NCI-H446 treated with DMSO at 0.1 percent for 48 hours (cell line): ENCODE measurements at places on chromosomes 11 and 22.
A peak's percentile ranks its signal among the peaks of the same experiment; 100 is the strongest.

- DNase-seq = no peak
These were observed 548 bp downstream of the PVALB start for GRCh38 chr22:36816339-36816635.

- DNase-seq = peak; percentile 97
These were observed 444 bp upstream of the TSKU start for GRCh38 chr11:76782531-76783293.

DNA sequence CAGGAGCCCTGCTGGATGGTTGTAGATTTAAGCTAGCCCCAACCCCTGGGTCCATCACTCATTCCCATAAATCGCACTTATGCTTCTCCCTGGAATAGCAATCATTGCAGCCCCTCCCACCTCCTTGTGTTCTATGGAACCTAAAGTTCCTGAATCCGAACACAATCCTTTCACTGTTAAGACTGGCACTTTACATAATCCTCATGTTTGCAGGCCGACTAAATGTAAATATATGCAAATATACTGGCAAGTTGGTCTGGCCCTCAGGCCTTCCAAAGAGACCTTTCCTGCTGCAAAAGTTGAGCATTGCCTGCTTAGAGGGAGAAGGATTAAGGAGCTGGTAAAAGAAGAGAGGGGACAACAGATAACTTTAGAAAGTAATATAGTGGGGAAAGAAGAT, 892.9 kb downstream of the OPCML start:
- no peak for DNase-seq

DNA sequence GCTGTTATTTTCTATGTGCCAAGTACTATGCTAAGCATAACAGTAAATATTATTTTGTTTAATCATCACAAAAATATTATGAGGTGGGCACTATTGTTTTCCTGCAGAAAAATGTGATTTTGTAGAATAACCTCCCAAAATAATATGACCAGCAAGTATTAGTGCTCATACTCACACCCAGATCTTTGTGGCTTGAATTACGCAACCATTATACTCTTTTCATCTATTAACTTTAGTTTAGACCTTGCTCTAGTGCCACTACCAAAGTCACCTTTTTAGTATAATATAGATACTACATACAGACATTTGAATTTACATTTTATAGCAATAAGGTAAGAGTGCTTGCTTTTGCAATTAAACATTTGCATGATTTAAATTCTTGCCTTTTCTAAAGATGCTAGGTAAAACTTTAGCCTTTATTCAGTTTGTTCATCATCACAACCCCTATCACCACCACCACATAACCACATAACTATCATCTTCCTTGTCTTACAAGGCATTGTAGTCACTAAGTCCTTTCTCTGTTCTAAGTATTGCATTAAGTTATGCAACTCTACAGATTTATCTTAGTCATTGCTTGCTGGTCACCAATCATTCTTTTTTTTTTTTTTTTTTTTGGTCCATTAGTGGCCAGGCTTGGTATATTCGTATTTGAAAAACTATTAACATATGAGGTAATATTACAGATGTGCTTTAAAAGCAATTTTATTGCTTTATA, 68.4 kb downstream of the GAS2 start:
- DNase-seq = no peak

DNA sequence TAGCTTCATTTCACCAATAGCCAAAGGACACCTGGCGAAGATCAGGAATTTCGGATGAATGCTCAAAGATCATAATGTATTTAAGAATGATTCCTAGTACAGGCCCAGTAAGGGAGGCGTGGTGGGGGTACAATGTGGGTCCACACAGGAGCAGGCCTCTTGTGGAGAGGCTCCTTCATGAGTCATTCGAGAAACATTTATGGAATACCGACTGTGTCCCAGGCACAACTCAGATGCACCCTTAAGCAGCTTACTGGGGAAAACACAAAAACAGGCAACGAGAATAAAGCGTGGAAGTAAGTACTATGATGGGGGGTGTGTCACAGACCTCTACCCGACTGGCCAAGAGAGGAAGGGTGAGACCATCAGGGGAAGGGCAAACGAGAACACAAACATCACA, 44.5 kb downstream of the SMCO4 start:
- DNase-seq = no peak

GRCh38 chr11:121478895-121479697, 26.3 kb upstream of the SORL1-AS1 start:
- DNase-seq = no peak

DNA sequence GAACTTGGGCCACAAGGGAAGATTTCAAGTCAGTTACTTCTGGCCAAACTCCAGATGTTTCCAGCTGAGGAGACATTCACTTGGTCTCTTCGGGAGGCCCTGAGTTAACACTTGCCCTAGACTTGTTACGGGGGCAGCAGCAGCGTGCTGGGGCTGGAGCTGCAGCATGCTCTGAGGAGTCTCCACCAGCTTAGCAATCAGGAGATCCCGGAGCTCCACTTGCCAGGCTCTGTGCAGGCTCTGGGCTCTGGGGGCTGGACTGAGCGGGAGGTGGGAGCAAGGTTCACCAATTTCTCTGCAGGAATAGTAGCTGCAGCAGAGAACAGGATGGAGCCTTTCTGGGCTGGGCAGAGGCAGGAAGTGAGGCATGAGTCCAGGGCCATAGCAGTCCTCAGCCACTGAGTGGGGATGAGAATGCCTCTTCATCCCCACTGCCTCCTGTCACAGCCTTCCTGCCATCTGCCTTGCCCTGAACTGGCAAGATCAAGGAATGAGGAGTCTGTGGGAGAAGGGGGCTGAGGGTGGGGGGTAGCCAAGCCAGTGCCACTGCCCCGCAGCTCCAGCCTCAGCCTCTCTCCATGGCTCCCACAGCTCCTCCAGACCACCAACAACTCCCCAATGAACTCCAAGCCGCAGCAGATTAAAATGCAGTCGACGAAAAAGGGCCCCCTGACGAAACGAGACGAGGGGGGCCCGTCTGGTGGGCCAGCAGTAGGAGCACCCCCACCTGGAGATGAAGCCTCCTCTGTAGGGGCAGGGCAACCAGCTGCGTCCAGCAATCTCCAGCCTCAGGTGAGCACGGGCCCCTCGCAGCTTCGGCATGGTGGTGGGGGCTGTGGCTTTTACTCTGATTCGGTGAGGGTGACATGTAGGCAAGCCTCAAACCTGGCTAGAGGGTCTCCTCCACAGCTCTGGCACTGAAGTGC, 23.4 kb downstream of the GTPBP1 start:
- no peak for DNase-seq

DNA sequence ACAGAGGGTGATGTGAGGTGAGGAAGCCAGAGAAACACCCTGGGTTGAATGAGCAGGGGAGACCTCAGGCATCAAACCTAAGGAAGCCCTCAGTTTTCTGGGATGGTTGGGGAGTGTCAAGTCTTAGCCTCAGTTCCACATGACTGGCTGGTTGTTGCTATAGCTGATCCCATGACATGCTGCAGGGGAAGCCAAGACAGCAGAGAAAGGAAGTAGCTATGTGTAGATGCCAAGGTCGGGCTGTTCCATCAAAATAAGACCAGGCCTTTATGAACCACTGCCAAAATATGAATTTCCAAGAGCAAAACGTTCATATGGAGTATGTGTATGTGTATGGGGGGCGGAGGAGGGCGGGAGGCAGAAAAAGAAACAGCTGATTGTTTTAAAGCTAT, 11.6 kb downstream of the CD59 start:
- peak; percentile 89 for DNase-seq

DNA sequence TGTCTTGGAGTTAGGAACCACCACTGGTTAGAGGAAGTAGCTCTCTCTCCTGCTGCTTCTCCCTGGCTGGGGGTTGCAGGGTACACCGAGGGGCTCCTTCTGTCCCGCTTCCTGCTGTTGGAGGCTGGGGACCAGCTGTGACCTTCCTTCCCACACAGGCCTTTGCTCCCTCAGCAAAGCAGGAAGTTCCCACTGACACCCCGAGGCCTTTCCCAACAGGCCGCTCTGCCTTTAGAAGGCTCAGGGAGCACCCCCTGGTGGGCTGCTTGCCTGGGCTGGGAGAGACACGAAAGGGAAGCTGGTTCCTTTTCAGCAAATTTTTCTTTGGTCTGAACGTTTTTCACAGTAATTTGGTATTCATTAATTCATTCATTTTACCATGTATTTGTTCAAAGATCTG, 527.9 kb upstream of the B3GAT1 start:
- DNase-seq = no peak

DNA sequence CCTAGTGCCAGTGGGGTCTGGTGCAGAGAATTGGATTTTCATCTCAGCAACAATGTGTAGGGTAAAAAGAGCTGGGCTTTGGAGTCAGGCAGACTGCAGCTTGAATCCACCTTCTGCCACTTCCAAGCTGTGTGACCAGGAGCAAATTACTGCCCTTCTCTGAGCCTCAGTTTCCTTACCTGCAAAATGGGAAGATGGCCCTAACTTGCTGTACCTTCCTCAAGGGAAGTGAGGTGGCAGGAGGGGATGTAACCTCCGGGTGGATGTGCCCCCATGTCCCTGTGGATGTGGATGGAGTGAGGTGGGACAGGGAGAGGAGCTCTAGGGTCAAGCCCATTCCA, 90.9 kb downstream of the CACNA1I start:
- DNase-seq = no peak

DNA sequence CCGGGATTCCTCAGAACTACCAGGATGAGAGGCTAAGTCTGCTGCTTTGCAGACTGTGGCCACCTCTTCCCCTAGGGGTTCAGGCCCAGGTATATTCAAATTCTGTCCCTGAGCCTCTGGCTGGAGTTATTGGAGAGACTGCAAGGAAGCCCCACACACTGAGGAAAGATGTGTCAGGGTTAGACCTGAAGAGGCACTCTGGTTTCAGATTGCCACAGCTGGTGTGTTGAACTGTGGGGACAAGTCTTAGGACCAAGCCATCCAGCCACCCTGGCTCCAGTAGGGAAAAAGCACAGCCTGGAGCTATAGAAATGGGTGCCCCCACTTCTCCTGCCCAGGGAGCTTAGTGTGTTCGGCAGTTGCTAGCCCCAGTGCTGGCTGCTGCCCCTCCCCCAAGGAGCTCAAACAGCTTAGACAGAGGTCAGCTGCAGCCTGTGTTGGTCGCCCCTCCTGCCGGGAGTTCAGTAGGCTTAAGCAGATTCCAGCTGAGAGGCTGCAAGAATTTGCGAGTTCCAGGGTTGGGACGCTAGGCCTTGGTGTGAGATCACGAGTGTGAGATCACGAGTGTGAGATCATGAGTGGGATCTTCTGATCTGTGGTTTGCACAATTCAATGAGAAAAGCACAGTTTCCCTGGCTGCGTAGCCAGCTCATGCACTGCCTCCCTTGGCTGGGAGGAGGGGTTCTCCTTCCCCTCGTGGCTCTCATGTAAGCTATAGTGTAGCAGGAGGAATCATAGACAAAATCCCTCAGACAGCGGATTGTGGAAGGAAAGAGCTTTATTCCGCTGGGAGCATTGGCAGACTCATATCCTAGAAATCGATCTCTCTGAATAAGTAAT, 552.1 kb upstream of the CHORDC1 start:
- no peak for DNase-seq

- no peak for DNase-seq
These were observed 38.0 kb upstream of the ARFGAP3 start for GRCh38 chr22:42895087-42895486.

- DNase-seq = no peak
These were observed 8.3 kb downstream of the FXYD2 start for GRCh38 chr11:117816151-117816741.

- no peak for DNase-seq
These were observed at the start of gene SYNGR1 for GRCh38 chr22:39349967-39350726. Gene SYNGR1 (plus strand): TSS chr22:39349991. CDS start chr22:39350011, 20 bp downstream.

GRCh38 chr11:122523846-122524805, 131.4 kb upstream of the UBASH3B start:
- DNase-seq = no peak

- no peak for DNase-seq
These were observed 55.3 kb downstream of the INSC start for GRCh38 chr11:15169815-15170551.

DNA sequence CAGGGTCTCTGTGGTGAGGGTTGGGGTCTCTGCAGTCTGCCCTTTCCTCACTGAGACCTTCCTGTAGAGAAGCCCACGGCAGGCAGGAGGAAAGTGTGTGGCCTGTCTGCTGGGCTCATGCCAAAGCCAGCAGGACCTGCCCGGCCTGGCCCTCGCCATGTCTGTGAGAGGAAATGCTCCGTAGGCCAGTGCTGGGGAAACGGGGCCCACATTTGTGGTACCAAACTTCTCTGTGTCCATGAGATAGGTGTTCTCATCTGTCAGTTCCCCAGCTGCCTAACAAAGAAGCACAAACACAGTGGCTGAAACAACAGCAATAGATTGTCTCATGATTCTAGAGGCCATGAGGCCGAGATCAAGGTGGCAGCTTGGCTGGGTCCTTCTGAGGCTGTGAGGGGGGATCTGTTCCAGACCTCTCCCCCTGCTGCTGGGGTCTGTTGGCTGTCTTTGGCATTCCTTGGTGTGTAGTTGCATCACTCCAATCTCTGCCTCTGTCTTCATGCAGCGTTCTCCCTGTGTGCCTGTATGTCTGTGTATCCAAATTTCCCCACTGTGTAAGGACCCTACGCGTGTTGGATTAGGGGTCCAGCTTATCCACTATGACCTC, 772.5 kb downstream of the TBC1D22A start:
- no peak for DNase-seq

GRCh38 chr11:75423721-75424120, 9.3 kb downstream of the KLHL35 start:
- no peak for DNase-seq

- DNase-seq = no peak
These were observed 15.2 kb downstream of the ELMOD1 start for GRCh38 chr11:107606141-107606540.

DNA sequence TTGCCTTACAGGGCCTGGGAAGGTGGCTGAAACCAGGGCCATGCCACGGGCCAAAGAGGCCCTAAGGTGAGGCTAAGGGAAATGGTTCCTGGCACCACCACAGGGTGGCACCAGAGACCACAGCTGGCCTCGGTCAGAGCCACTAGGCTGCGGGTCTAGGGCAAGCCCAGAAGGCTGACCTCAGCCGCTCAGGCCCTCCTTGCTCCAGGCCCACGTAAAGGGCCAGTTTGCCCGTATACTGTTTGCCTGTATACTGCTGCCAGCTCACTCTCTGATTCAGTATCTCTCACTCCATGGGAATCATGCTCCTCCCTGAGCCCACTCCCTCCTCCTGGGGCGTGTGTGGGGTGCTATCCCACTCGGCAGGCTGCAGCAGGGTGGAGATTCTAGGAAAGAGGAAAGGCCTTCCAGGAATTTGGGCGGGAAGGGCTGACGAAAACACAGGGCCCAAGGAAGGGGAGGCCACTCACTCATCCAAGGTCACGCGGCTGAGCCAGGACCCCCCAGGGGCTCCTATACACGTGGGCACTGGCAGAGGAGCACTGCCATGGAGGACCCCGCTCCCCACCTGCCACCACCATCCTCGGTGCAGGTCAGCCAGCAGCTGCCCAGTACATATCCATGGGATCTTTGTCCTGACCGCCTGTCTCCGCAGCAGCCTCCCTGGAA, 62.4 kb downstream of the NECTIN1 start:
- DNase-seq = no peak
